Endodermal cell (in vitro differentiated cells): ENCODE measurements at places on chromosomes 4 and X. TPM values are rescaled to one million over a fixed set of nuclear protein-coding genes. Genes with fewer than 3 reads are reported as not detected.

- no peak overlapping the region for H3K4me3 ChIP-seq
- H3K36me3 ChIP-seq = no peaks in the 10 kb centered on the region
- H3K27me3 ChIP-seq = no peaks in the 10 kb centered on the region
- no peak for DNase-seq
- no peaks in the 10 kb centered on the region for H3K4me1 ChIP-seq
Observed at GRCh38 chr4:144578681-144579080, 67.3 kb upstream of the HHIP start.

DNA sequence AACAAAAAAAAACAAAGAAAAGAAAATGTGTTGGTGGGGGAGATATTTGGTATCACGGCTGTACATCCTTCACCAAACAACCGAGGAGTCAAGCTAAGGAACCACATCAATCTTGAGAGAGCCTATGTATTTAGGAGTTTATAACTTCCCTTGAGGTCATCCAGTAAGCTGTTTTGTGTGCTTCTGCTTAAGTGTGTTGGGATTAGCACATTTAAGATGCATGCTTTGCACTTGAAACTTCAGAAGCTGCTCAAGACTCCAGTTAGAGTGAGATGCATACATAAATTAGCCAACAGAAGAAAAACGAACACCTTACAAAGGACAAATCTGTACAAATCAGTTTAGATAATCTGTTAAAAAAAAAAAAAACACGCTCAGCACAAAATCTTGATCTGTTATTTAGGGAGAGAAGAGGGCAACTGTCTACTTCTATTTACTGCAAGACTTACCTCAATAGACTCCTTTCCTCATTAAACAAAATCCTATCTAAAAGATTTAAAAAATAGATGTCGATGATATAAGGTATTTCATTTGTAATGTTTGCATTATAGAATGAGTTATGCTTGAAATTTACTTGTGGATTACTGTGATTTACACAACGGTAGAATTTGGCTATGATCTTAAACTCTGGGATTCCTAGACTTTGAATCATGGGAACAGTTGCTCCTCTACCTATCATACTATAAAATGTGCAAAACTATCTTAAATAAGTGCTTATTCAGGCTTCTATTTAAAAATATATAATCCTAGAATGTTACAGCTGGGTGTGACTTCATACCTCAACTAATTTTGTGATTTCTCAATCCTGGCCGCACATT, 53.8 kb upstream of the NAP1L5 start:
- H3K27ac ChIP-seq = no peak overlapping the region
- H3K4me1 ChIP-seq = no peaks in the 10 kb centered on the region
- no peak for DNase-seq
- no peaks in the 10 kb centered on the region for H3K27me3 ChIP-seq

IQCM gene
- total RNA-seq = not detected in 3 replicates

DNA sequence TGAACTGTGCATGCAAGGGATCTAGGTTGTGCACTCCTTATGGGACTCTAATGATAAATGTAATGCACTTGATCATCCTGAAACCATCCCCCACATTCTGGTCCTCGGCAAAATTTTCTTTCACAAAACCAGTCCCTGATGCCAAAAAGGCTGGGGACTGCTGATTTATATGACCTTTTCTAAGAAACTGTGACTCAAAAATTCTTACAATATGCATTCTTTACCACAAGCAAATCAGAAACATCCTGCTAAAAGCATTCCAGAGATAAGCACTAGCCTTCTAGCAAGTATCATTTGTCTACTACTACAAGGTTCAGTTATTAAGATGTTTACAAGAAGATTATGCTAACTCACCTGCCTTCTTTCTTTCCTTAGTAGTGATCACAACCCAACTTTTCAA, 166.5 kb upstream of the PCDH7 start:
- H3K27me3 ChIP-seq = no peaks in the 10 kb centered on the region
- H3K4me1 ChIP-seq = no peaks in the 10 kb centered on the region
- H3K4me3 ChIP-seq = no peak overlapping the region
- no peaks in the 10 kb centered on the region for H3K36me3 ChIP-seq
- no peak overlapping the region for H3K27ac ChIP-seq

DNA sequence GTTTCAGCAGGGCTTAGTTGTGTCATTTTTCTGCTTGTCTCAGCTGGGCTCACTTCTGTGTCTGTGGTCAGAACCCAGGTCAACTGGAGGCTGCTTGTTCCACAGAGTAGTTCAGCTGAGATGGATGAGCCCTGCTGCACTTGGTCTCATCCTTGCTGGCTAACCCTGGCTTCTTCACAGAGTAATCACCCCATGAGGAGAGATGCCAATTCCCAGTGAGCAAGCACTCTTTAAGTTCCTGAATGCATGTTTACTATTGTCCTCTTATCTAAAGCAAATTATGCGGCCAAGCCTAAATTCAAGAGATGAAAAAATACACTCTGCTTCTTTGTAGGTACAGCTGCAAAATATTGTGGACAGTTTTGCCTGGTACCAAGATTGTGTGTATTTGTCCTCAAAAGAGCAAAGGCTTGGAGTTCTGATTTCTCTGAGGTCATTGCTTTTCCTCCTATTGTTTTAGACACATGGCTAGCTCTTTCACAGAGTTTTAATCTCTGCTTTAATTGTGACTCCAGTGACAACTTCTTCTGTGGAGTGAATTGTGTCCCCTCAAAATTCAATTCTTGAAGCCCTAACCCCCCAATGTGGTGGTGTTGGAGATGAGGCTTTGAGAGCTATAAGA, 236.6 kb upstream of the ANKRD50 start:
- no peak overlapping the region for H3K27ac ChIP-seq
- H3K4me3 ChIP-seq = no peak overlapping the region
- H3K4me1 ChIP-seq = peaks cover 2% of the 10 kb centered on the region
- no peaks in the 10 kb centered on the region for H3K36me3 ChIP-seq

DNA sequence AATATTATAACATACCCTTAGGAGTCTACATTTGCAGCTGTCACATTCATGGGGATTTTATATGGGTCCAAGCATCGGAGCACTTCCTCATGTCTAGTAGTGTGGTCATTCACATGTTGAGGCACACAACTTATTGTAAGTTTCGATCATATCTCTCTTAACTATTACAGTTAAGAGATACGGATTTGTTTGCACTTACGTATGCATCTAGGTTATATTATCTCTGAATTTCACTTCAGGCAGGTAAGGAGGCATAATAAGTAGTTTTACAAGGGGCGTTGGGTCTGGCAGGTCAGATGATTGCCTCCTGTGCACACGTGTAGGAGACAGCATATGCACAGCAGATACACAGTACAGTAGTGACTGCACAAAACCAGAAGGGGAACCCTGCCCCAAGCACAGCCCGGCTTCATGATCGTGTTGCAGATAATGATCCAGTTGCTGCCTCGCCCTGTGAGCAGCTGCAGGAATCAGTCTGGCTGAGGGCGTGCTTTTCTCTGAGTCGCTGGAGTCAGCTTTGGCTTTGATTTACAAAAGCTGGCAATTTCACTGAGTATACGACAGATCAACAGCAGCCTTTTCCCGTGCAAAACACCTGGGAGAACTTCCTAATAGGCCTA, 302.9 kb upstream of the GATB start:
- H3K27ac ChIP-seq = no peak overlapping the region
- no peaks in the 10 kb centered on the region for H3K4me1 ChIP-seq
- peaks cover 5% of the 10 kb centered on the region for H3K27me3 ChIP-seq
- no peak for DNase-seq

GRCh38 chr4:4859799-4860599, 534 bp downstream of the MSX1 start:
- DNase-seq = peak; percentile 77
- H3K27me3 ChIP-seq = peaks cover 97% of the 10 kb centered on the region
- H3K36me3 ChIP-seq = no peaks in the 10 kb centered on the region
- H3K4me1 ChIP-seq = peaks cover 3% of the 10 kb centered on the region
- peak overlapping the region; percentile 60 for H3K4me3 ChIP-seq

HDAC6 gene
- 109 and 135 TPM in 2 replicates for total RNA-seq

PAGE5 gene
- total RNA-seq = not detected in 2 replicates

DNA sequence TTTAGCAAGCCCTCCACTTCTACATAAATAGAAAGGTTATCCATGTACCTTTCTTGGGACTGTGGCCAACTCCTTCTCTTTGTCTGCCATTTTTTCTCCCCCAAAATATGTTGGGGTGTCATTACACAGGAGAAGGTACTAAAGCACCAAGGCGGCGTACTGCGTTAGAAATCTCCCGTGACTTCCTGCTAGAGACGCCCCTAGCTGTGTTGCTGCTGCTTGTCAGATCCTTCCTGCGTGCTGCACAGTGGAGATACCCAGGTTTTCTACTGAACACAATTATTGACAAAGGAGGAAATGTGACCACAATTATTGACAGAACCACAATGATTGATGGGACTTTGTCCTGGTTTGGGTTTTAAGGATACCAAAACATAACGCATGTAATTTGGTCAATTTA, 97.7 kb downstream of the EFHC2 start:
- no peaks in the 10 kb centered on the region for H3K36me3 ChIP-seq
- H3K4me1 ChIP-seq = no peaks in the 10 kb centered on the region
- H3K4me3 ChIP-seq = no peak overlapping the region
- no peak for DNase-seq

UGT8 gene
- total RNA-seq = 4.4 and 4.8 TPM in 2 replicates

DNA sequence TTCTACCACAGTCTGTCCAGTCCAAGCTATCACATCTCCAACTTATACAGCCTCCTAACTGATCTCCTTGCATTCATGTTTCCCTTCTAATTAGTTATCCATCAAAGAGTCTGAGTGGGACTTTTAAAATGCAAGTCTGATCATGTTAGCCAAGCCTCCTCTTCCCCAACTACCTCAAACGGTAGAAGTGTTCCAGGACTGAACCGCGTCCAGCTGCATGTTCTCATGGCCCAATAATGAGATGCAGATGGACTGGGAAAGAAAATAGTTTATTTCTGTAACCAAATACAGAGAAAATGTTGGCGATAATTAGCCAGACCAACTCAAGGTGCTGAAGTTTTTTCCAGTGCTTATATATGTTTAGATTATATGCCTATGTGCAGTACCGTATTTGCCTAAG, 46.6 kb upstream of the PPP1R2C start:
- no peak overlapping the region for H3K27ac ChIP-seq
- H3K4me3 ChIP-seq = no peak overlapping the region
- no peaks in the 10 kb centered on the region for H3K36me3 ChIP-seq
- H3K27me3 ChIP-seq = no peaks in the 10 kb centered on the region

SPRY1 gene
- total RNA-seq = 8.9 to 58.6 TPM (median 9.1 TPM) in 3 replicates

ADRA2C gene
- 16.0 and 16.5 TPM in 2 replicates for total RNA-seq

- H3K4me1 ChIP-seq = peaks cover 26% of the 10 kb centered on the region
- H3K4me3 ChIP-seq = peak overlapping the region; percentile 42
- no peaks in the 10 kb centered on the region for H3K27me3 ChIP-seq
- H3K27ac ChIP-seq = no peak overlapping the region
- DNase-seq = peak; percentile 93
Observed at GRCh38 chr4:108117418-108118182, 51.1 kb downstream of the LEF1 start.

- H3K4me3 ChIP-seq = no peak overlapping the region
- DNase-seq = no peak
- H3K27ac ChIP-seq = no peak overlapping the region
- H3K27me3 ChIP-seq = no peaks in the 10 kb centered on the region
- H3K4me1 ChIP-seq = peaks cover 3% of the 10 kb centered on the region
Observed at GRCh38 chr4:169070895-169071218, 60.8 kb upstream of the CBR4 start.

DNA sequence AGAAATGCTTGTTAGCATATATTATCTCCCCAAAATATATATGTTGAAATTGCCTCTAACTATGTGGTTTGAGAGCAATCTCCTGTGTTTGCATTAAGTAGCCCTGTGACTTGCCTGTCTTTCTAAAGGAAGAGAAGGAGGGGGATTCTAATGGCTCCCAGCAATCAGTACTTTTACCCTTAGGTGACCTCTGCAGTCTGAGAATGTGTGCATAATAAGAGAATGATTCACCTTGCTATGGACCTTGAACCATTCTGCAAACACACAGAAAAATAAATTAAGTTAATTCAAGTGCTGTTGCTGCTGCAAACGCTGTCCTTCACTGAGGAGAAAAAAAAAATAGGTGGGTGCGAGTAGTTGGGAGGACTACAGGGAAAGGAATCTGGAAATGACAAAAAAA, 322.2 kb downstream of the IQCM start:
- H3K36me3 ChIP-seq = no peaks in the 10 kb centered on the region
- H3K27ac ChIP-seq = no peak overlapping the region
- no peak overlapping the region for H3K4me3 ChIP-seq
- H3K4me1 ChIP-seq = no peaks in the 10 kb centered on the region

ARMCX5 gene
- 10.3 and 14.2 TPM in 2 replicates for total RNA-seq

THAP9 gene
- total RNA-seq = 22.3 to 23.4 TPM (median 23.0 TPM) in 3 replicates

DNA sequence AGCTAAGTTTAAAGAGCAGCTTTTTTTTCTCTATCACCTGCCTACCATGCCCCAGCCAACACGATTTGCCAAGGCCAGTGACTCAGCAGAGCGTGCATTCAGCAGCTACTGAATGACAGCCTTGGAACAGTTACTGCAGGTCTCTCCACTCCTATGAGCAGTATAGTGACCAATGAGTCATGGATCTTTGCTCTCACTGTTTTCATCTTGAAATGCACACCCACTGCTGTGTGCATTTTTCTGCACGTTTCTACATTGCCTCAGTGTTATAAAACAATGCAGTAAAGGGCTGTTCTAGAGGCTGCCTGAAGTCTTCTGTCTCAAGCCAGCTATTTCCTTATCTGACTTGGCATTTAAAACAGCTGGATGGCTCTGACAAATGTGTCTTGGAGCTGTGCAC, 66.0 kb upstream of the C4orf54 start:
- no peaks in the 10 kb centered on the region for H3K36me3 ChIP-seq
- H3K27me3 ChIP-seq = no peaks in the 10 kb centered on the region
- no peak overlapping the region for H3K27ac ChIP-seq
- DNase-seq = no peak
- H3K4me1 ChIP-seq = peaks cover 6% of the 10 kb centered on the region

DNA sequence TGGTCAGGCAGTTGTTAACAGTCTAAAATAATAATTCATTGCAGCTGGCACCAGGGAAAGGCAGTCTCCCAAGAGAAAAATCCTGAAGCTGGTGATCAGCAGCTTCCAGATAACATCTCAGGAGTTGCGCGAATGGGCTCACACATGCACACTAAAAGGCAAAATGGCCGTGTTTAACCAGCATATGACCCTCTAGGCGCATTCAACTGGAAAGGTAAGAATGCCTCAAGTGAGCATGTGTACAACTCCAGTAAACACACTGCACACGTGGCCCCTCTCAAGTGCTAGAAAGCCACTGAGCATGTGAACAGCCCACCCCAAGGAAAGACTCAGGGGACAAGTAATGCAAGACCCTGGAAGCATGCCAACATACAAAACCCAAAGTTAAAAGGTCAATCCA, 33.1 kb downstream of the STPG2 start:
- peak; percentile 36 for DNase-seq
- no peaks in the 10 kb centered on the region for H3K27me3 ChIP-seq
- no peak overlapping the region for H3K4me3 ChIP-seq
- H3K36me3 ChIP-seq = no peaks in the 10 kb centered on the region

DNA sequence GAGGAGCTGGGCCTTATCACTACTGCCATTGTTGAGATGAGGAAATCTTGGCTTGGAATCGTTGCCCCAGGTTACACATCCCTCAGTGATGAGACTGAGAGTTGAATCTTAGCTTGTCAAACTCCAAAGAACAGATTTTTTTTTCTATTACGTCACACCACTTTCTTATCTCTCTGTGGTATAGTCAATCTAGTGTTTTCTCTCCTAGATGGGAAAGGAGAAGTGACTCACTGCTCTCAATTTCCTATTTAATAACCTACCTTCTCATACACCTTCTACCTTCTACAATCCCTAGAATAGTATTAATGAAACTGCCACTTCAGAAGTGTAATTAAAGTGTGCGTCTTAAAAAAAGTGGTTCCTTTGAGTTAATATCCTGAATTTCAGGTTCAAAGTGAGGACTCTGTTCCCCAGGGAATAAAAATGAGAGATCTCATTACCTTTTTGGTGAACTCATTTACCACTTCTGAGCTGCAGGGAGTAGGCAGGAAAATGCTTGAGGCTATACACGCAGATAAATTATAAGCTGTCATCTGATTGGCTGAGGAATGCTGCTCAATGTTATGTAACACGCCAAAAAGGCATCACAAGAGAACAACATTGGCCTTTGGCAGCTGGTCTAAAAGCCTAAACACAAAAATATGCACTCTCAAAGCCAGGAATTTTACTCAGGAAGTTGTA, 59.3 kb downstream of the MAD2L1 start:
- H3K27ac ChIP-seq = no peak overlapping the region
- H3K36me3 ChIP-seq = no peaks in the 10 kb centered on the region
- H3K27me3 ChIP-seq = no peaks in the 10 kb centered on the region
